ENCODE measurements at places on chromosomes 16 and 17.

- DNase-seq = no peak
Measured at GRCh38 chr16:64459402-64459801, 662.5 kb downstream of the CDH11 start.

DNA sequence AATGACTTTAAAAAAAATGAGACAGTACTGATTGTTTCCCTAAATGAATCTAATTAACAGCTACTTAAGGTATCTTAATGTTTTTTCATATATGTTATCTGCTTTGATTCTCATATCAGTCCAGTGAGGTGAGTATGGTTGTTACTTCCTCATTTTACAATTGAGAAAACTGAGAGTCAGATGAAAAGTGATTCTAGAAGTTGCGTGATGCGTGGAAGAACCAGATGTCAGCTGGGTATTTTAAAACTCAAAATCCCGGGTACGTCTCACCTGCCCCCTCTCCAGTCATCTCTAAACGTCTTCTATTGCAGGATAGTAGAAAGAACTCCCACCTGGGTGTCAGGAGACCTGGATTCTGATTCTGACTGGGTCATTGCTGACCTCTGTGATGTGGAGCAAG lies 89.2 kb downstream of the MAP2K6 start:
- no peak for DNase-seq

DNA sequence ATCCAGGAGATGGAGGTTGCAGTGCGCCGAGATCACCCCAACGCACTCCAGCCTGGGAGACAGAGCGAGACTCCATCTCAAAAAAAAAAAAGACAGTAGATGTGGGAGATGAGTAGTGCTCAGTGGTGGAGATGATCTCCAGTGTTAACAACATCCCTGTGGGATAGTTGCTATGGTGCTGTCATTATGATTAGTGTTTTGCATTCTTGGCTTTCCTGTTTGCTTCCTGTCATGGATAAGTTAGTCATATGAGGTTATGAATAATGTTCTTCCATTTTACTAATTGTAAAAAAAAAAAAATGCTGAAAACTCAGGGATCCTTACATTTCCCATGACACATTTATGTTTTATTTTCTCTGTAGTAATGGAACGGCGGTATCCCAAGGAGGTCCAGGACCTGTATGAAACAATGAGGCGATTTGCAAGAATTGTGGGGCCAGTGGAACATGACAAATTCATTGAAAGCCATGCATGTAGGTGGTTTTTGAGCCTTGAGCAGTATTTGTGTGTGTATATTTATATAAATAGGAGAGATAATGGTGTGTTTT lies 24.5 kb upstream of the DUSP14 start:
- no peak for DNase-seq

- no peak for DNase-seq
Measured at GRCh38 chr16:29951625-29952365, 10.1 kb upstream of the TMEM219 start.

DNA sequence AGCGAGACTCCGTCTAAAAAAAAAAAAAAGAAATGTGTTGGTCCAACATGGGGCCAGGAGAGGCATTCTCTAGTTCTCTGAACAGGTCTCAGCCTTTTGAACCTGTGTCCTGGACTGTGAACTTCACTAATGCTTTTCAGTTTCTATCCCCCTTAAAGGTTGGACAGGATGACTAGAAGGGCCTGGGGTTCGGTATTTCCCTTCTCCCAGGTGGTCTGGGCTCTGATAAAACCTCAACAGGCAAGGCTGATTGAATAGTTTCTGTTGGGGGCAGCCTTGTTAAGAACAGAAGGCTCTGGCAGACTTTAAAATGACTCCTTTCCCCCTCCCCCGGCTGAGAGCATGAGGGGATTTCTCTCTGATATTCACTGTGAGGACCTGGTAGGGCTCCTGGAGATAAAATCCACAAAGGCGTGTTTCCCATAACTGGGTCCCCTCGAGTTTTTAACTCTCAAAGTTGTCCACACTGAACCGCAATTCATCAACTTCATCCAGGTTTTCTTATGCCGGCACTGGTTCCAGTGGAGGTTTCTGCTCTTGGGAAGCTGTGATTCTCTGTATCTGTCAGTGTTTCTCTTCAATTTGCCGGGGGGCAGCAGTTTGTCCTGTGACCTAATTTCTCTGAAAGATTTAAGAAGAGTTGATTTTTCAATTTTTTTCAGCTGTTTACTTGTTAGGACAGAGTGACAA lies 91.3 kb downstream of the METRNL start:
- no peak for DNase-seq

GRCh38 chr16:66872559-66872942 lies 7.8 kb upstream of the PDP2 start:
- no peak for DNase-seq

- no peak for DNase-seq
Measured at GRCh38 chr17:74920642-74921025, 2.4 kb downstream of the USH1G start.

GRCh38 chr16:3460121-3460520 lies 16.6 kb downstream of the NAA60 start:
- no peak for DNase-seq
